ENCODE measurements at places on chromosomes 6 and 20.

GRCh38 chr20:51190783-51191180, 167.9 kb upstream of the KCNG1 start:
- no peak for DNase-seq

DNA sequence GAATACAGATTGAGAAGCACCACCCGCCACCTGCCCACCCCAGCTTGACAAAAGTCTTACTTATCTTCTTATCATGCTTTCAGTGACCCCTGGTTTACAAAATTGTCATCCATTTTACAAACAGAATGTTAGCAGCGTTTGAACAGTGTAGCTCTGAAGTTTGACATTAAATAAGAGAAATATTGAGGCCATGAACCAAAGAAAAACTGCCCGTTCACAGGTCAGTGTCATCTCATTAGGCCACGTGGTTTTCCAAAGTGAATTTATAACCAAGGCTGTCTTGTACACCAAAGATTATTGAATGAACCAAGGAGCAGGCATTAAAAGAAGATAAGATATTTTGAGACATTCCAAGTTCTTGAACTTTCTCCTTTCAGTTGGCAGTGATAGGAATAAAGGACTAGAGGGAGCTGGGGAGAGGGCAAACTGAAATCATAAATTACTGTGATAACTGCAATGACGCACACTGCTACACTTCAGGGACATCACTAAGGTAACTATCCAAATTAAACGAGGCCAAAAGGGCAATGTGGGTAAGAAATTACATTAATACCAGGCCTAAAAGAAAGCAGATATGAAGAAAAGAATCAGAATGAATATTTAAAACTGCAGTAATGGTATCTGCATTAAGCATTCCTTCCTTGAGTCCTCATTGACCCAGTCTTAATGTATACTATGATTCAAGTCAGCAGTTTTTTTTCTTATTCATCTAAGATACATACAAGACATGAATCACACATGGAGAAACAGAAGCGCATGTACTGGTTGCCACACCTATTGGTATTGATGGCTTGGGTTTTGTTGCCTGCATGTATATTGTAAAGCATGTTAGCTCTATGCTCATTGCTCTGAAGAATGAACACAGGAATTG, 159.8 kb upstream of the ARG1 start:
- no peak for DNase-seq

DNA sequence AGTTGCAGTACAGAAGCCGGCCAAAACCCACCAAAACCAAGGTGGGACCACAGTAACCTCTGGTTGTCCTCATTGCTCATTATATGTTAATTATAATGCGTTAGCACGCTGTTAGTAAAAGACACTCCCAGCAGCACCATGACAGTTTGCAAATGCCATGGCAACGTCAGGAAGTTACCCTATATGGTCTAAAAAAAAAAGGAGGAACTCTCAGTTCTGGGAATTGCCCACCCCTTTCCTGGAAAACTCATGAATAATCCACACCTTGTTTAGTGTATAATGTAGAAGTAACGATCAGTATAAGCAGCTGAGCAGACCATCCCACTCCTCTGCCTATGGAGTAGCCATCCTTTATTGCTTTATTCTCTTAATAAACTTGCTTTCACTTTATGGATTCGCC, 148.6 kb upstream of the EXOC2 start:
- DNase-seq, result no peak

DNA sequence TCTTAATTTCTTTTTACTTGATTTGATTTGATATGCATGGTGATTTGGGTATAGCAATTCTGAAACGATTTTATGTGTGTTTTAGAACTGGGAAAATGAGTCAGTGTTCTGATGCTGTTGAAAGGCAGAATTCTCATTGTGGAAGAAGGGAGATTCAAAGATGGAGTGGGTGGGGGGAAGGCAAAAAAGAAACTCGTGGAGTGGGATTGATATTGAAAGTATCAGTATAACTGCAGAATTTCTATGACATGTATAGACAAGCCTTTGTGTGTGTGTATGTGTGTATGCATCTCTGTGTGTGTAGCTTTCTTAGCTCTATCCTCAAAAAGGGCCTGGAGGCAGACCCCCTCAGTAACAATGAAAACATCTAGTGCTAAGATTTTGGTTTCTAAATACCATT, 184.3 kb upstream of the OLIG3 start:
- no peak for DNase-seq

DNA sequence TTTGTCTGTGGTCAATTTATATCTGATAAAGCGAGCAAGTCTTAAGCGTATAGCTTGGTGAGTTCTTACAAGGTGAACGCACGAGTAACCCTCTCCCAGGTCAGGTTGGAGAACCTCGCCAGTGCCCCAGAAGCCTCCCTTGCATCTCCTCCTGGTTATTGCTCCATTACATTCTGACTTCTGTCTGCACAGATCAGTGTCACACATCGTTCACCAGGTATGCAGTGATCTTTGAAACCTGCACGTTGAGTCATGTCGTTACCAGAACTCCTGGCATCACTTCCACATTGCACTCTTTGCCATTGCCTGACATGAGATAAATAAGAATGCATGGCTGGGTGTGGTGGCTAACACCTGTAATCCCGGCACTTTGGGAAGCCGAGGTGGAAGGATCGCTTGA, 44.2 kb downstream of the AKAP12 start:
- no peak for DNase-seq

GRCh38 chr6:14738933-14739332, 506.9 kb upstream of the JARID2 start:
- no peak for DNase-seq

DNA sequence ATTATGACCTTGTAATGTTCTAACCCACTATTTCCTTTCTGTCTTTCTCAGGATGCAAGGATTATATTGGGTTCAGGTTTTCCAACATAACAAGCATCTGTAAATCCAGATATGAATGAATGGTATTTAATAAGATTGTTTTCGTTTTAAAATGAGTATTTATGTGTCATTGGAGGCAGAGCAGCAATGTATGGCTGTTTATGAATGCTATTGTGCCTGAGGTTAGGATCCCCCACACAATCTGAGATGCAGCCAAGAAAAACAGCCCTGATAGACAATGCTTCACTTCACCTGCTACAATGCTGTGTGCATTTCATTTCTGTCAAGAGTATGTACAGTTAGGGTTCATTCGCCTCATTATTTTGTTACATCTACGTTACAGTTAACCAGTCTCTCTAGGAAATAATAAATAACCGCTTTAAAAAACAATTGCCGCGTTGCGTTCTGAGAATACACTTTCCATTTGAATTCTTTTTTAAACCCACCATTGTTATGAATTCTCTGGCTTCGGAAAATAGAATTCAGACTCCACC, 19.6 kb downstream of the TFAP2A start:
- DNase-seq, result peak; percentile 41

DNA sequence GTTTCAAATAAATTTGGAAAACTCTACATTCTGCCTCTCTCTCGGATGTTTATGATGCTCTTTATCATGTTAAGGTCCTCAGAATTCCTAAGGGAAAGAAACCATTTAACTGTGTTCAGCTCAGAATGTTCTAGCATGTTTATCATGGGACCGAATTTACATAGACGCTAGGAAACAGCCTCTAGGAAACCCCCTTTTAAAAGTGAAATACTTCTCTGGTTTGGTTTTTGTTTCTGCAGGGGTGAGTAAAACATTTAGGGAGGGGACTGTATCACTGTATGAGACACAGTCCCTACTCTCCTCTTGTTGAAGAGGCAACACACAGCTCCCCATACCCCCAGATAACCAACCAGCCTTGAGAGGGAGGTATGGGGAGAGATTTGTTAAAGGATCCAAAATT, 267.6 kb upstream of the SUPT3H start:
- no peak for DNase-seq

DNA sequence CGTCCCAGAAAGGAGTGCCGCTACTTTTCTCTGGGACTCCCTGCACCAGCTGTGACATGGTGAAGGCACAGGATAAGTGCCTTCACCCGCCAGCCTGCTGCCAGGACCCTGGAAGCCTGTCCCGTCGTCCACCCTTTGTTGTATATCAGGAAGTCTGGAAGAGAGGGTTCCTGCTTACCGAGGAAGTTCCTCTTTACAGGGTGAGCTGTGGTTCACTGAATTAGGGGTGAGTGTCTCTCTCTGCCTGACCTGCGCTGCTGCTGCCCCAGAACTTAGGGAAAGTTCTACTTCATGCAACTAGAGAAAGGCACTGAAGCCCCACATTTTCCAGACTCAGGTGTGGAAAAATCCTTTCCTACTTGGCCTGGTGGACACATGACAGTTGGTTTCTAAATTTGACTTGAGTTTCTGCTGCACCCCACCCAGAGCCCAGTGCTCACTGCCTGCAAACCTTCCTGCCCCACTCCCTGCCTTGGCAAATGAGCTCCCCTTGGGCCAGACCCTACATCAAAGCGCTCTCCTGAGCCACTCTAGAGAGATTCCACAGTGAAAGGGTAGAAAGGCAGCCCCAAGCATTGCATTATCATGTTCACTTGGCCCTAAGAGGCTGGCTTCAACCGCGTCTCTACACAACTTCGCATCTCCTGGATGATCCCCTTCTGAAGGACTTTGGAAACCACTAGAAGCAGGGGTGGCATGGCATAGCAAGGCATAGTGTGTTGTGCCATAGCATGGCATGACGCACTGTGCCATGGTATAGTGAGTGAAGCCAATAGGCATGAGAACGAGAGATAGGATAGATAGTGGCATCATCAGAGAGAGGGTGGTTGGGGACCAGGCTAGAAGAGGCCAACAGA, 215.8 kb upstream of the CDYL start:
- no peak for DNase-seq

GRCh38 chr6:50707652-50708300, 5.5 kb upstream of the TFAP2D start:
- no peak for DNase-seq

- DNase-seq, result no peak
Observed at GRCh38 chr6:79330704-79331103, 96.2 kb upstream of the HMGN3 start.

DNA sequence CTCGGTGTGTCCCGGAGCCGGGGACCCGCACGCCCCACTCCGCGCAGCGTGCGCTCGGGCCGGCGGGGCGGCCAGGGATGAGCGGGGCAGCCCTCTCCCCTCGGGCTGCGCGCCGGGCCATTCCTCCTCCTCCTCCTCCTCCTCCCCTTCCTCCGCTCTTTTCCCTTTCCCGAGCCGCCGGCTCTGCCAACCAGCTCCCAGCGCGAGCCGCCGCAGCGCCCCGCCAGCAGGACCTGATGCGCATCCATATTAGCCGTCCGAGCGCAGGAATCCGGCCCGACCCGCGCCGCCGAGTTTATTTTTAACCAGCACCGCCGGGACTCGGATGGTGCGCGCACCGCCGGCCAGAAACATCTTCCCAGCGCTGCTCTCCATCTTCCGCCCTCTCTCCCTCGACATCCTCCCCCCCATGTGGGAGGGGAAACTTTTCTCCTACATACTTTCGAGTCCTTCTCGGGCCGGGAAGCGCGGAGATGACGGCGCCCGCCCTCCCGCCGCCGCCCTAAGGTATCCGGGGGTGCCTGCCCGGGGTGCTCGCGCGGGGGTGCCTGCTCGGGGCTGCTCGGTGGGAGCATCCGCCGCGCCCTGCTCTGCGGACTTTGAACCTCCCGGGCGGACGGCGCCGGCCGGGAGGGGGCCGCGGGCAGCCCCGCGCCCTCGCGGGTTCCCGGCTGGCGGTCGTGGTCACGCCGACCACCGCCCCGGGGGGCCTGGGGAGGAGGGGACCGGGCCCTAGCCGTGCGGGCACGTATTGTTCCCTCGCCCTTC, 619 bp downstream of the RREB1 start:
- DNase-seq, result peak; percentile 58

- DNase-seq, result no peak
Observed at GRCh38 chr6:167298127-167298526, 7.0 kb downstream of the UNC93A start.

DNA sequence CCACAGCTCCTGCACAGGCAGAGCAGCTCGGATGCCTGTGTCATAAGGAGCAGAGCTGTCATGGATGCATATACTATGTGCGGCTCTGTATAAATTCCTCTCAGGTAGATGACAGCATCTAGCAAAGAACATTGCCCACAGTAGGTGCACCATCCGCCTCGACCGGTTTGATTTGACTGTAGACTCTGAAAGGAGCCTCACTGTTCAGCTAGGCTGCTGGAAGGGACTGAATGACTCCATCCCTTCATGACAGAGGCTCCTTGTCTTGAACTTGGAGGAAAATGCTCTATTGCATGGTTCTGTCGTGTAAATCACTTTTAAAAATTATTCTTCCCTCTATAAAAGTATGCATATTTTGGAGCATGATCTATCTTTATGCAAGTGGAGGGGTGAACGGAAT, 128.8 kb upstream of the QKI start:
- DNase-seq, result no peak

- no peak for DNase-seq
Observed at GRCh38 chr6:22411376-22412105, 114.7 kb upstream of the PRL start.

- peak; percentile 27 for DNase-seq
Observed at GRCh38 chr6:135853227-135853626, 1.7 kb downstream of the PDE7B start.

- DNase-seq, result no peak
Observed at GRCh38 chr6:112431803-112432202, 84.7 kb downstream of the RFPL4B start.

GRCh38 chr6:35810971-35811698, 6.0 kb downstream of the LHFPL5 start:
- DNase-seq, result no peak

GRCh38 chr20:50450881-50451752, 59.1 kb upstream of the PTPN1 start:
- DNase-seq, result no peak

- DNase-seq, result peak; percentile 66
Observed at GRCh38 chr6:1110164-1110563, 201.7 kb upstream of the FOXQ1 start.

DNA sequence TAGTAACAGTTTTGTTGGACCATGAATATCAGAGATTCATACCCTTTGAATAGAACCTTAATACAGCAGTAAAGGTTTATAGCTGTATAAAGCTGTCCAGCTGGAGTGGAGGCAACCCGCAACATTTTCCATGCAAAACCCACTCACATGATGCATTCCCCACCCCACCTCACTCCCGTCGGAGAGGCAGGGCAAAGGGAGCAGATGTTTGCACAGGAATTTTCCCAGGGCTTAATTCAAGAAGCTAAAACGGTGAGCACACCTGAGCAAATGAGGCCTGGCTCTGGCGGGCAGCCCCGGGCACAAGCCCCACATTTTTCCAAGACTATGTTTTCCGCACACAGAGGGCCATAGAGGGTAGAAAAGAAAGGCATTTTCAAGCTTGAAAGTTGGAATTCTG, 191.7 kb downstream of the FOXC1 start:
- DNase-seq, result no peak

DNA sequence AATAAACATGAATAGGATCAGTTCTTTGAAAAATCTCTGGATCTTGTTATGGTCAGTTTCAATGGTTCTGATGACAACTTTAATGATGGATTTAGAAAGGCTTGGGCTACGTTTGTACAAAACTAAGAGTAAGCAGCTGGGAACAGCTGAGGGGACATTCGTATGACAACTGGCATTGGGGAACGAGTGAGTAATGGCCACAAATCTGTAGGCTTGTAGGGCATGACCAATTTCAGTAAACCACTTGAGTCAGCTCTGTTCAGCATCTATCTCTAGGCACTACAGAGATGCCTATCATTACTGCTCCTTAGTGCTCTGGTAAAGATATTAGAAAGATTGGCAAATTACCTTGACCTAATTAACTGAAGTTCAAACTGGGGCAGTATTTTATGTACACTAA, 1375.6 kb downstream of the EPHA7 start:
- DNase-seq, result no peak

- DNase-seq, result no peak
Observed at GRCh38 chr6:105616521-105616920, 213.6 kb upstream of the PREP start.

Data from foreskin melanocyte (primary cell).